Activated CD4-positive, alpha-beta T cell treated with anti-CD3 and anti-CD28 coated beads, Interleukin-2, amount 10 ng/mL, durations not matched to agents 24 days and 14 days (primary cell): ENCODE measurements at places on chromosomes 13 and 19. TPM values are rescaled to one million over a fixed set of nuclear protein-coding genes. Genes with fewer than 3 reads are reported as not detected.
A peak's percentile ranks its signal among the peaks of the same experiment; 100 is the strongest.

- H3K4me3 ChIP-seq: no peak overlapping the region
- no peaks in the 10 kb centered on the region for H3K27me3 ChIP-seq
- no peak for DNase-seq
- H3K36me3 ChIP-seq: peaks cover 15% of the 10 kb centered on the region
Observed at GRCh38 chr19:1136201-1136600, 32.4 kb downstream of the GPX4 start.

GRCh38 chr13:57633141-57633949 lies 1.8 kb downstream of the PCDH17 start:
- peaks cover 6% of the 10 kb centered on the region for H3K36me3 ChIP-seq
- peaks cover 61% of the 10 kb centered on the region for H3K27me3 ChIP-seq
- peaks cover 16% of the 10 kb centered on the region for H3K4me1 ChIP-seq
- H3K27ac ChIP-seq: peak overlapping the region; percentile 72

- no peak overlapping the region for H3K4me3 ChIP-seq
- H3K27ac ChIP-seq: no peak overlapping the region
- no peaks in the 10 kb centered on the region for H3K36me3 ChIP-seq
- no peak for DNase-seq
- no peaks in the 10 kb centered on the region for H3K4me1 ChIP-seq
Observed at GRCh38 chr13:97134364-97135095, 87.6 kb upstream of the MBNL2 start.

DNA sequence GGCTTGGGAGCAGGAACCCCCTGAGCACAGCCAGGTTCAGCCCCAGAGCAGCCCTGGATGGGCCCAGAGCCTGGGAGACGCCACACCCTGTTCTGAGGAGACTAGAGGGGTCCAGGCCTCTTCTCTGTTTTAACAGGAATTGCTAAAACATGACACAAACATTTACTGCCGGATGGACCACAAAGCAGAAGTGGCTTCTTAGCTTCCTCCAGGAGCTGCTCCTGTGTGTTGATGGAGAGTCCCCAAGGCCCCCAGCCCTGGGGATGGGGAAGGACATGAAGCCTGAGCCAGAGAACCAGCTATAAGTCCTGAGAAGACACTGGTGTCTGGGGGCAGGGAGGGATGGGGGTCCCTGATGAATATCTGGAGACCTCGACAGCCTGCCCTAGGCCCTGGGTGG lies 14.6 kb downstream of the CEACAM3 start:
- no peak overlapping the region for H3K4me3 ChIP-seq
- peaks cover 8% of the 10 kb centered on the region for H3K4me1 ChIP-seq
- H3K27ac ChIP-seq: no peak overlapping the region
- H3K27me3 ChIP-seq: no peaks in the 10 kb centered on the region
- DNase-seq: no peak
- H3K36me3 ChIP-seq: no peaks in the 10 kb centered on the region

DNA sequence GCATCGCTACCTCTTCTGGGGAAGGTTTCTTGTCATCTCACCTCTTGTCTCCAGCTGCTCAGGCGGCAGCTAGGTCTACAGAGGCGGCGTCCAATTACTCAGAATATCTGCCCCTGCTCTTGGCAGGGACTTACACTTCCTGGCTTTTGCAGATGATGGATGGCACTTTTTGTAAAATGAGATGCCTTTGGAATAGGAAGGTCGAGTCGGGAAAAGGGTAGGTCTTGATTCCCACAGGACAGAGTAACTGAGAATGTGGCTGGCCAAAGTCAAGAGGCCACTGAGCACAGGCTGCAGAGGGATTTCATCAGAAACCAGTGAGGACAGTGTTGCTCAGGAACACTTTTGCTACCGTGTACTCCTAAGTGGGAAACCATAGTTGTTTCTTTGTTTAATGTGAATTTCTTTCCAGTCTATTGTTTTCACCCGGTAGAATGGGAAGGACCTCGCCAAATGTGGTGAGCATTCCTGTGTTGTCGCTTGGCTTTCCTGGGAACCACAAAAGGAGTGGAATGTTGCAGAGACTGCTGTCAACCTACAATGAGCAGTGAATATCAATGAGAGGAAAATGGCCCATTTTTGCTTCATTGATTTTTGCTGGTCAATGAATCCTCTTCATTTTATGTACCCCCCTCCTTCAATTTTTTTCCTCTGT lies 383.7 kb downstream of the HS6ST3 start:
- H3K27me3 ChIP-seq: no peaks in the 10 kb centered on the region
- no peak overlapping the region for H3K27ac ChIP-seq
- no peak for DNase-seq
- no peaks in the 10 kb centered on the region for H3K4me1 ChIP-seq
- no peak overlapping the region for H3K4me3 ChIP-seq

- peaks cover 3% of the 10 kb centered on the region for H3K36me3 ChIP-seq
- H3K27me3 ChIP-seq: no peaks in the 10 kb centered on the region
- no peak overlapping the region for H3K27ac ChIP-seq
- peaks cover 29% of the 10 kb centered on the region for H3K4me1 ChIP-seq
- H3K4me3 ChIP-seq: no peak overlapping the region
- DNase-seq: no peak
Observed at GRCh38 chr13:112696869-112697465, 7.1 kb downstream of the ATP11A start.

DNA sequence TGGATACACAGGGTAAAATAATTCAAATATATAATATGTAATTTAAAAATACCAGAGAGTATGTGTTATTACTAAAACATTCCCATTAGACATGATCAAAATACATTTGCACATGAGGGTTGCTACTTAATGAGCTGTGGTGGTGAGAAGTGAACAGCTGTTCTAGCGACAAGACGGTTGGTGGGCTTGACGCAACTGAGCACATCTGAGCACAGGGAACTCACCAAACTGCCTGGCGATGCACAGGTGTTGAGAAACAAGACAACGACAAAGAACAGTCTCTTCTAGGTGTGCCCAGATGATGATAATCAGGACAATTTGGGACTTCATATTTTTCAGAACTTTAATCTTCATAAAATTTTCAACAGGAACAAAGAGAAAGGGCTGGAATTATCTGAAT lies 555.1 kb upstream of the SGCG start:
- no peaks in the 10 kb centered on the region for H3K4me1 ChIP-seq
- DNase-seq: no peak
- H3K36me3 ChIP-seq: no peaks in the 10 kb centered on the region
- no peak overlapping the region for H3K27ac ChIP-seq
- H3K4me3 ChIP-seq: no peak overlapping the region

GRCh38 chr19:7618348-7618747 lies 11.0 kb downstream of the XAB2 start:
- no peaks in the 10 kb centered on the region for H3K27me3 ChIP-seq
- H3K4me1 ChIP-seq: no peaks in the 10 kb centered on the region
- no peak for DNase-seq
- H3K4me3 ChIP-seq: no peak overlapping the region
- peaks cover 22% of the 10 kb centered on the region for H3K36me3 ChIP-seq
- no peak overlapping the region for H3K27ac ChIP-seq

The NPHS1 gene
- total RNA-seq: 0.28 TPM in 1 of 2 replicates, not detected in the other

The NPAS1 gene
- total RNA-seq: 0.21 and 0.47 TPM in 2 replicates

The CYP2A7 gene
- not detected in 2 replicates for total RNA-seq

The MRPL54 gene
- total RNA-seq: 91.4 and 96.6 TPM in 2 replicates

The CNN1 gene
- not detected in 2 replicates for total RNA-seq

The WASF3 gene
- total RNA-seq: 0.07 and 0.36 TPM in 2 replicates

The CEACAM8 gene
- not detected in 2 replicates for total RNA-seq

The KLK12 gene
- total RNA-seq: not detected in 2 replicates
